ENCODE measurements at places on chromosomes 12 and 14.

GRCh38 chr12:101086490-101087135, 123.4 kb downstream of the SLC5A8 start:
- no peak for DNase-seq

GRCh38 chr12:127355061-127355841, 911.7 kb upstream of the TMEM132C start:
- DNase-seq, result no peak

- no peak for DNase-seq
Measured at GRCh38 chr14:63614679-63615363, 26.9 kb downstream of the WDR89 start.

- DNase-seq, result no peak
Measured at GRCh38 chr14:43003845-43004244, 1397.2 kb downstream of the LRFN5 start.

DNA sequence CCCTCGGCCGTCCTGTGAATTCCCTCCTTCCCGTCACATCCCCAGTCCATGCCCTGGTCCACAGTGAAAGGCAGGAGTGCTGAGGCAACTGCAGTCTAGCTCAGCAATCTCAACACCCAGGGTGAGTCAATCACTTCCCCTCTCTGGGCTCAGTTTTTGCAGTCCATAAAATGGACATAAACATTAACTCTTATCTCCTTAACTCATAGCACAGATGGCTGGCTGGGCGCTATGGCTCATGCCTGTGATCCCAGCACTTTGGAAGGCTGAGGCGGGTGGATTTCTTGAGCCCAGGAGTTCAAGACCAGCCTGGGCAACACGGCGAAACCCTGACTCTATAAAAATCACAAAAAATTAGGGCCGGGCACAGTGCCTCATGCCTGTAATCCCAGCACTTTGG, 32.4 kb downstream of the CAMKK2 start:
- no peak for DNase-seq

DNA sequence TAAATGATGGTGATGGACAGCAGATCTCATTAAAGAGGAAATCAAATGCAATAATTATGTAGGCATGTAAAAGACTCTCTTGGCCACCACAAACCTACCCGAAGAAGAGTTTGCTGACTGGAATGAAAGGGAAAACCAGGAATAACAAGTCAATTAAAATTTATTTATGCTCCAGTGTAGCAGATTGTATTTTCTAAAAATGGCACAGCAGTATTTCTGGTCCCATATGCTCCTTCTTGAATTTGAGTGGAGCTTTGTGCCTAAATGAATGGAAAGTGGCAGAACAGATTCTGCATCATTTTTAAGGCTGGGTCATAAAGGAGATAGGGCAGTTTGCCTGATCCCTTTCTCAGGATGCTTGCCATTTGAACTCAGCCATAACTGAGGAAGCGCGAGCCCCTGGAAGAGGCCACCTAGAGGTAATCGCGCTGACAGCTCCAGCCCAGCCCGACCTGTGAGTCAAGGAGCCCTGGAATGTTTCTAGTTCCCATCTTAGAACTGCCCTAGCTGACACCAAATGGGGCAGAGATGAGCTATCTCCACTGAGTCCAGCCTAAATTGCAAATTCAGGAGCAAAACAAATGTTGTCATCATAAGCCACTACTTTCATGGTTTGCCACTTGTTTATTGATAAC, 229.2 kb upstream of the TMTC1 start:
- DNase-seq, result no peak

DNA sequence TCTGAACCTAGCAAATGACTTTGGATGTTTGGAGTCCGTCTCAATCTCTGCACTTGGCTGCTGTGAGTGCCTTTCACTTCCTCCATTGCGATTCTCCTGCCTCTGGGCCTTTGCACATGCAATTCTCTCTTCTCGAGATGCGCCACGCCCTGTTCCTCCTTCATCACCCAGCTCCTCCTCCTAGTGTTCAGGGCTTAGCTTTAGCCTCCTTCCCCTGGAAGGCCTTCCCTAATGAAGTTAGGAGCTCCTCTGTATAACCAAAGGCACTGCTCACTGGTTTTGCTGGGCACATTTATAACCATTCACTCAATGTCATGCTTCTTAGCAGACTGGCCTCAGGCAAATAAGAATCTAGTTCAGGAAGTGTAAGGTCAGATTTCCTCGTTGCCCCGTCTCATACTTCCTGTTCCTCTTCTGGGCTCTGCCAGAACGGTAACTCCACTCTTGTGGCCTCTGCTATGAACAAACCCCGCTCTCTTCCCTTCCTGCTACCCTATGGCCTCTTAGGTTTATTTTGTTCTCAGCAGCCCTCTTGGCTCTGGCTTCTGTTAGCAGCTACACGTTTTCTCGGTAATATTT, 171.4 kb downstream of the CRADD start:
- peak; percentile 63 for DNase-seq

GRCh38 chr14:80054020-80054419, 157.3 kb downstream of the DIO2 start:
- DNase-seq, result no peak

DNA sequence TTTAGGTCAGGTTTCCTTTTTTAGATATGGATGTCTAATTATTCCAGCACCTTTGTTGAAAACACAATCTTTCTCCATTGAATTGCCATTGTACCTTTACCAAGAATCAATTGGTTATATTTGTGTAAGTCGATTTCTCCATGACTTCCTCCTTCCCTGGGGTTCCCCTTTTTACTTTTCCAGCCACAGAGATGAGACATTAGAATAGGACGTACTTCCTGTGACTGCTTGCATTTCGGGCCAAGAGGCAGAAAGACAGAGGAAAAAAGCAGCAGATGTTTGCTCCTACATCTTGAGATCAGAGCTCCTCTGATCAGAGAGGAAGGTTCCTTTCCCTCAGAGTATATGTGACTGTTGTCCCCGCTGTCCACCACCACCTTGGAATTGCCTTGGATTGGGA, 453.7 kb upstream of the RGS6 start:
- no peak for DNase-seq

DNA sequence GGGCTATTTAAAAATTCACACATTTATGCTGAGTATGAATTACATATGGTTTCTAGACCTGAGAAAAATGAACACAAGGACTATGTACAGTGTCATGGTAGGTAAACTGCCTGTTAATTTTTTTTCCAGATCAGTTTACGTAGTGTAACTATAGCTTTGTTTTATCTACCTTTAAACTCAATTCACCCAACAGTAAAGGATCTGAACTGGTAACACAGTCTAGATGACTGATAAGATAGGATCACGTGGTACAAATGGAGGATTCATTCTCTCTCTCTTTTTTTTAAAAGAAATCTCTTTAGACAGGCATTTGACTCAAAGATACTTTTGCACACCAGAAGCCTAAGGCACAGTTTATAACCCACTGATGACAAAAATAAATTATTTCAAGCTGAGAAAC, 130.8 kb upstream of the ATP2B1 start:
- DNase-seq, result no peak

GRCh38 chr12:69497308-69498026, 27.3 kb downstream of the FRS2 start:
- no peak for DNase-seq

- no peak for DNase-seq
Measured at GRCh38 chr12:96354326-96354725, 45.9 kb downstream of the CDK17 start.

DNA sequence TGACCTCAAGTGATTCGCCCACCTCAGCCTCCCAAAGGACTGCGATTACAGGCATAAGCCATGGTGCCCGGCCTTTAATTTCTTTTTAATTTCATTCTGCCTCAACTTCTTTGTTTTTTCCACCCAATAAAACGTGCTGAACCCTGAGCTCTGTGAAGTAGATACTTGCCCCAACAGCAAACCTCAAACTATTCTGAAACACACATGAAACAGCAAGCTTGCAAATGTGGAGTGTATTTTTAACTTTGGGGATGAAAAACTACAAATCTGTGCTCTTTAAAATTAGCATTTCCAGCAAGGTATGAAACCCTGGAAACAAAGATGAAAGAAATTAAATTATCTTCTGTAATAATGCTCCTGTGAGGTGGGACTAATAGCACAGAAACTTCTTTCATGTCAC, 246.6 kb downstream of the ANO6 start:
- no peak for DNase-seq

- DNase-seq, result no peak
Measured at GRCh38 chr12:38389614-38390013, 73.0 kb downstream of the ALG10B start.

DNA sequence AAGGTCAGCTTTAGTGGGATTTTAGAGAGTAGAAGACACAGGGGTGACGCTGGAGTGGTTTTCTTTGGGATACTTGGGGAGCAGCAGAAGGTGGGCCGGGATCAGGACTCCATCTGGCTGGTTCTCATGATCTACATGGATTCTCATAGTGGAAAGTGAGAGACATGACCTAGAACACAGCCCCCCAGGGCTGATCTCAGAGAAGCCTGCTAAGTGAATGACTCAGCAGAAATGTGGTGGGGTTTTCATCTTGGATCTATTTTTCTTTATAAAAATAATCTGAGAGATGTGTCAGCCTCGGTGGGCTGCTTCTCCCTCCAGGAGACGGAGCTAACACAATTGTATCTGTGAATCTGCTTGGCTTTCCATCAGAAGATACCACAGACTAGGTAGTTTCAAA, 484.4 kb downstream of the TMEM121 start:
- DNase-seq, result no peak

- no peak for DNase-seq
Measured at GRCh38 chr14:61730756-61731373, 31.4 kb upstream of the SNAPC1 start.

GRCh38 chr12:107029081-107029480, 42.1 kb upstream of the MTERF2 start:
- DNase-seq, result no peak

DNA sequence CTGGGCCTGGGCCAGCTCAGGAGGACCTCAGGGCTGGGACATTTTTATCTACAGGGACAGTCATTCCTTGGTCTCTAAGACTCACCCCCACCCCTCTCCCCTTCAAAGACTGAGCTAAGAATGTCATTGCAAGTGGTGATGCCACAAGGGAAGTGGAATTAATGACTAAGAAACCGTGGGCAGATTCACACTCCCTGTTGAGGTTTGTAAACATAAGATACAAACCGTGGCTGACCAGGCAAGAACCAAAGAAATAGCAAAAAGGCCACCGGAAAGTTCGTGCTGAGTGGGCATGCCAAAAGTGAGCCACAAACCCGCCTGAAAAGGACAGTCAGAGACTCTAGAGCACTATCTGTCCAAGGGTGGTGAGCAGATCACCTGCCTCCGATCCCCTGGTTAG, 25.7 kb downstream of the NUAK1 start:
- DNase-seq, result no peak

- no peak for DNase-seq
Measured at GRCh38 chr14:22489244-22489545, 99.8 kb downstream of the DAD1 start.

GRCh38 chr14:61653507-61653906, 41.8 kb upstream of the HIF1A start:
- no peak for DNase-seq

DNA sequence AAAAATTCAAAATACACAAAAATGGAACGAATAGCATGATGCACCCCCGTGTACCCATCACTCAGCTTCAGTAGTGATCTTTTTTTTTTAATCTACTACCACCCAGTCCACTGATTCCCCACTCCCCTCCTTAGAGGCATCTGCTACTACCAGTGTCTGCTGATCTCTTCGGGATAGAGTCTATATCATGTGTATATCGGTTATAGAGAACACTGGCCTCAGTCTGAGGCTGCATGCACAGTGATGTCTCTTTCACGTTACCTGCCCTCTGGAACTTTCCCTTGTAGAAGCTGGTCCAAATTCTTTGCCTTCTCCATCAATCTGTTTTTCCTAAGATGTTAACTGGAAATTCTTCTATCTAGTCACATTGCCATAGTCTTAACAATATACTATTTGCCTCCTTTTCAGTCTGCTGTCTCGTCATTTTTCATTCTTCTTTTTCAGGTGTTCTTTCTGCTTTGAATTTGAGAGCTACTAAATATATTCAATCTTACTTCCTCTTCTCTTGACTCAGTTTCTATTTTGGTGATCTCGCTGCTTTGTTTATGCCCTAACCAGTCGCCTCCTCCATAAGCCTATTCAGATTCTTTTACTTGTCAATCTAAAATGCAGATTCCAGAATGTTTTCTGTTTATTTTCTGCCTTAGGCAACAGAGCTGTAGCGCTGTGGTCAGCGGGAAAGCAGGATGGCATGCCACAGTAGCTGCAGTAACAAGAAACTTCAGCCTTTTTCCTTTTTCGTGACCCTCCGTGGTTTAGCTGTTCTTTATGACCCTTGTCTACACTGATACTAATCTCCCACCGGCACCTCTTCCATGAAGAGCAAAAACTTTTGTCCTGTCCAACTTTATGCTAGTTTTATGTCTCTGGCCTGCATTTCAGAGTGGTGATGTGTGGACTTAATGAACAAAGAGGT, 67.0 kb downstream of the FBXW8 start:
- no peak for DNase-seq

GRCh38 chr14:97414718-97415098, 617.5 kb downstream of the VRK1 start:
- no peak for DNase-seq

DNA sequence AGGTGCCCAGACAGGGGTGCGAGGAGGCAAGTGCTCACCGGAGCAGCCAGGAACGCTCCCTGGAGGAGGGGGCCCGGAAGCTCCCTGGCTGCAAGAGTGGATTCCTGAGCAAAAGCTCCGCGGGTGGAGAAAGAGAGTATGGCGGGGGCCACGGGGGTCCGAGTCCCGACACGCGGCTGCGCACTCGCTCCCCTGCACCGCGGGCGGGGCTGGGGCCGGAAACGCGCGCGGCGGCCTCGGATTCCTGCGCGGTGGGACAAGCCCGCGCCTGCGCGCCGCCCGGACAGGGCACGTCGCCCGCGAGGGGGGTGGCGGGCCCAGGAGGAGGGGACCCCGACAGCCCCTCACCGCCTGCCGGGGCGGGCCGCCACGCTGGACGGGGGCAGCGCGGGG, 27.8 kb upstream of the GPR132 start:
- peak; percentile 66 for DNase-seq

- no peak for DNase-seq
Measured at GRCh38 chr14:105867961-105868599, 341.7 kb downstream of the TMEM121 start.

- no peak for DNase-seq
Measured at GRCh38 chr12:28313631-28314030, 123.4 kb downstream of the CCDC91 start.

GRCh38 chr12:88298761-88299242, 156.7 kb downstream of the TMTC3 start:
- no peak for DNase-seq
